ENCODE measurements at places on chromosomes 2 and 18.

DNA sequence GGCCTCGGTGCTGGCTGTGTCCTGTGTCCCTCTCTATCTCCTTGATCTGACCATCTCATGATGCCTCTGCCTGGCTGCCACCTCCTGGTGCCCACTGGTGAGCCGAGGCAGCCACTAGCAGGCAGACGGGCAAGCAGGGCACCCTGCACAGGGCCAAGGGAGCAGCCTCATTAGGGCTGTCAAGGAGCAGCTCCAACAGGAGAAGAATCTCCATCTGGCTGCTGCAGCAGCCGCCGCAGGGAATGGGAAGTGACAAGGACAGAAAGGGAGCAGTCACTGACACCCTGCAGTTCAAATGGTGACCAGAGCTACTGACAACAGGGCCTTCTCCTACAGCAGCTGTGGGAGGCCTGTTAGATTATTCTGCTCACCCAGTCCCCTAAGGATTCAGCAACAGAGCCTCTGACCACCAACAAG is 32.6 kb downstream of the ALPK2 start:
- no peak for DNase-seq

- DNase-seq: no peak
Observed at GRCh38 chr2:43819491-43820163, 19.0 kb downstream of the ABCG5 start.

- DNase-seq: no peak
Observed at GRCh38 chr2:191247381-191248057, 2.3 kb downstream of the MYO1B start.

- DNase-seq: no peak
Observed at GRCh38 chr2:85649201-85650190, 18.5 kb downstream of the SFTPB start.

GRCh38 chr2:19963386-19963785 is 26.5 kb downstream of the WDR35 start:
- no peak for DNase-seq

- no peak for DNase-seq
Observed at GRCh38 chr18:31716362-31716761, 32.0 kb upstream of the B4GALT6 start.

- no peak for DNase-seq
Observed at GRCh38 chr2:187264612-187265011, 183.4 kb downstream of the CALCRL start.

GRCh38 chr2:70921839-70922234 is 13.9 kb upstream of the ATP6V1B1 start:
- DNase-seq: no peak
